ENCODE measurements at places on chromosomes 2 and 18. TPM values are rescaled to one million over a fixed set of nuclear protein-coding genes. Genes with fewer than 3 reads are reported as not detected.

DNA sequence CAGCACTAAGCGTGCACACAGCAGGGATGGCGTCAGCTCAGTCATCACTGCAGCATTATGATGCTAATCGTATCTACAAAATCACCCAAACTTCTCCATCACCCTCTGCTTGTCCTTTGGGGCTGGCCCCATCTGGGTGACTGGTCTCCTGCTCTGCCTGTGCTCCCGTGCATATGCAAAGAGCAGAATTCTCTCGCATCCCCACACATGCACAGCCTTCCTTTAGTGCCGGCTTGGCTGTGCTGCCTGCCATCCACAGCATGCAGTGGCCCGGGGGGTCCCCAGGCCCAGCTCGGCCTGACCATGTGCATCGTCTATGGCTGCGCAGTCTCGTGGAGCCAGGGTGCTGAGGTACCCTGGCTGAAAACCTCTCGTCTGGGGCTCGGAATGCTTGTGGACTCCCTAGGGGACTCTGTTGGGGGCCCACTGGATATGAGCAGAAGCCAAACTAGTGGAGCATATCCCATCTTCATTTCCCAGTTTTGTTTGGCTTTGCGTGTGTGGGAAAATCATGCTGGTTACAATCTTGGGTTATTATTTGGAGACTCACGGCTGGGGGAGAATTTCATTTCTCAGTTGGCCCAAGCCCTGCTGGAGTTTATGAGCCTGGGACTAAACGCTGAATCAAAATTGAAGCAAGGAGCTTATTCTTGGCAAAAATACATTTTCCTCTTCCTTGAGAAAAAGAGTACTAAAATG, 70.9 kb upstream of the HS6ST1 start:
- no peak for DNase-seq

- no peak for DNase-seq
Measured at GRCh38 chr2:10482913-10483312, 34.8 kb upstream of the ODC1 start.

DNA sequence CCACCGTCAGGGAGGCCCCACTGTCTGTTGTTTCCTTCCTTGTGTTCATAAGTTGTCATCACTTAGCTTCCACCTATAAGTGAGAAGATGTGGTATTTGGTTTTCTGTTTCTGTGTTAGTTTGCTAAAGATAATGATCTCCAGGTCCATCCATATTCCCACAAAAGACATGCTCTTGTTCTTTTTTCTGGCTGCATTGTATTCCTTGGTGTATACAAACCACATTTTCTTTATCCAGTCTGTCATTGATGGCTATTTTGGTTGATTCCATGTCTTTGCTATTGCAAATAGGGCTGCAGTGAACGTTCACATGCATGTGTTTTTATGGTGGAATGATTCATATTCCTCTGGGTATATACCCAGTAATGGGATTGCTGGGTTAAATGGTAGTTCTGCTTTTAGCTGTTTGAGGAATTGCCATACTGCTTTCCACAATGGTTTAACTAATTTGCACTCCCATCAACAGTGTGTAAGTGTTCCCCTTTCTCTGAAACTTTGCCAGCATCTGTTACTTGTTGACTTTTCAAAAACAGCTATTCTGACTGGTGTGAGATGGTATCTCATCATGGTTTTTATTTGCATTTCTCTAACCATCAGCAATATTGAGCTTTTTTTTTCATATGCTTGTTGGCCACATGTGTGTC, 156.6 kb upstream of the NOSTRIN start:
- DNase-seq = no peak

- DNase-seq = no peak
Measured at GRCh38 chr18:61869636-61870035, 23.2 kb downstream of the RNF152 start.

GRCh38 chr18:10370716-10371115, 83.7 kb upstream of the APCDD1 start:
- no peak for DNase-seq

DNA sequence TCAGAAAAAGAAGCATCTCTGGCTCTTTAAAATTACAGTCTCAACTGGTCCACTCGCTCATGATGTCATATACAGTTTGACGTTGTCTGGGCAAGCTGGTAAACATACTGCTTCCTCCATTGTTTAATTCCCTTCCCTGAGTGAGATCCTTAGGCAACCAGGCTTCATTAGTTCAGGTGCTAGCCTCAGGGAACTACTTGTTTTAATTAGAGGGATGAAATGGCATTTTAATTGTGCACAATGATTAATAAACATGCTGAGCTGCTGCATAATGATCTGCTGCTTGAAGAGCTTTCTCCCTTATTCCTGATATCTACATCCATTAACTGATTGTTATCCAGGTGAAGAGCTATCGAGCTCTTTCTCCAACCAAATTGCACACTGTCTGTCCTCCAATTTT, 195.6 kb upstream of the ETAA1 start:
- no peak for DNase-seq

The MAB21L4 gene
- not detected for total RNA-seq

The THOC1 gene
- 70.9 TPM for total RNA-seq

All from A673 (cell line).